ENCODE measurements at places on chromosomes 2 and 18.

DNA sequence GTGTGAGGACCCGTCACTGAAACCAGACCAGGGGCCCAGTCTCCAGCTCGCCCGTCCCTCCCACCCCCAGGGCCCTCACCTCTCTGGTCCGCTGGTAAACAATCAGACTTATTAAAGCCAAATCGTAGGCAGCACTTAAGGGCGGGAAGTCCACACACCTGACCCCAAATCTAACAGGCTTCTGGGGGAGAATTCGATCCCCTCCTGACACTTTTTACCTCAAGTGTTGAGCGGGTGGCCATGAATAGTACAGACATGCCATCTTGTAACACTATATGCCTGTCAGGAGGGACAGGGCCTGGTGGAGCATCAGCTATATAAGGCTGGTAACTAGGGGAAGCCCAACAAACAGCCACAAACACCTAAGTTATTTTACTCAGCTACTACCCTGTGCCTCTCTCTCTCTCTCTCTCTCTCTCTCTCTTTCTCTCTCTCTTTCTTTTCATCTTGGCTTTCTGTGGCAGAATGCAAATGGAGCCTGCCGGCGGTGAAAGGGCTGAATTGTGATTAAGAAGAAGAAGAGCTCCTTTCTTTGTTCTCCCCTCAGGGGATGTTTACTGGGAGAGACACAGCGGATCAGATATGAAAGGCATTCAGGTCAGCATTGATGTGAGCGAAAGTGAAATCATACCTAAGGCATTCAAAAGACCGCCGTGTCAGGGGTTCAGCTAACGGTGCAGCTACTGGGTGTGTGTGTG is 9.5 kb downstream of the ZEB2 start:
- DNase-seq = no peak

- DNase-seq = no peak
These were observed 6.2 kb downstream of the RHOB start for GRCh38 chr2:20453087-20453486.

DNA sequence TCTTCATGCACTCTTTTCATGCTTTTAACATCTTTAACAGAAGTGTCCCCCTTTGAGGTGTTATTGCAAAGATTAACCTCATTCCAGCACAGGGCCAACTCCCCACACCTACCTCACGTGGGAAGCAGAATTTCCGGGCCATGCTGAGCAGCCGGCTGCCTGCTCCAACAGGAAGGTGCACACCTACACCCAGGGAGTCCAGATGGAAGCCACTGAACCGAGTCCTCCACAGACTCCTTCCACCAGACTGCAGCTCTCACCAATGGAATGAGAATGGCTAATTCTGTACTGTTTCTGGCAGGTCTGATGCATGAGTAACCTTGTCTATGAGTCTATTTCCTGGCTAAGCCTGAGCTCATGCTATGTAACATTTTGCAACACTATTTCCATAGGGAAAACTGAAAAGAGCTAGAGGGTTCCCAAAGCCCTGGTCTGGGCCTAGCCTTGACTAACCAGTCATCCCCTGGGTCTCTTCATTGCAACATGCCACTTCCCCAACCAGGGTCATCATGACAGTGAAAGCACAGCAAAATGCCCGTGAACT is 11.0 kb downstream of the ERFE start:
- no peak for DNase-seq

GRCh38 chr2:60472041-60472440 is 81.4 kb downstream of the BCL11A start:
- no peak for DNase-seq

DNA sequence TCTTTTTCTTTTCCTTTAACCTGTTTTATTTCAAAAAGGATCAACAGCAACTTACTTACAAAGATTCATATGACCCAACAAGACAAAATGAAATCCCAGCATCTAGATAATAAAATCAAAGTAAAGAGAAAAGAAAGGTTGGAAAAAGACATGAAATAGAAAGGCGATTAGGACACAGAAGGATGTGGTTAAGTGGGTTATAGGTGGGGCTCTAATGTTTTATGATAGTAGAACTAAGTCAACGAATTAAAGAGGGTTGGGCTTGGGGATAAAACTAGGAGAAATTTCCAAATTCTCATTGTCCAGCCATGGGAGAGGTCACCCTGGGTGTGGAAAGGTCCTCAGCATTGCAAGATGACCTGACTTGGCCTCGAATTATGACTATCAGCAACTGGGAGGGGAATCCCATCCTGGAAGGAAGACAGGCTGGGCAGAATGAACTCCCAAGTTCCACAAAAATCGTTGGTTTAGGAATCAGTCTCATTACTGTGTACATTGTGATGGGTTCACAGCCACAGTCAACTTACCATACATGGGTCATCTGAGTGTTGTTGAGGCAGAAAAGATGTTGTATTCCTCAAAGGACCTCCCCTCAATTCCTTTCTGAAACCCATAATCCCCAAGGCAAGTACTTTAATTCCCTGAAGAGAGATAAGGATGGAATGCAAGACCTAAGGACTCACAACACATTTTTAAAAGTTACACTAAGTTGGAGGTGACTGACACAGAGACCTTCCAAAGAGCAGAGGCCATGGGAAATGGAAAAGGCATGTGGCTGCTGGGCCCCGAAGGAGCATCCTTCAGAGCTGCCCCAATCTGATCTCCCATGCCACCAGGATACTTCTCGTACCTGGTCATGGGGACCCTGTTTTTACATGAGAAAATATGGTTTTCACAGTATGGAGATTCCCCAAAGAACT is 167.6 kb downstream of the UXS1 start:
- DNase-seq = no peak

GRCh38 chr2:208025814-208026184 is 472 bp upstream of the PLEKHM3 start:
- no peak for DNase-seq

DNA sequence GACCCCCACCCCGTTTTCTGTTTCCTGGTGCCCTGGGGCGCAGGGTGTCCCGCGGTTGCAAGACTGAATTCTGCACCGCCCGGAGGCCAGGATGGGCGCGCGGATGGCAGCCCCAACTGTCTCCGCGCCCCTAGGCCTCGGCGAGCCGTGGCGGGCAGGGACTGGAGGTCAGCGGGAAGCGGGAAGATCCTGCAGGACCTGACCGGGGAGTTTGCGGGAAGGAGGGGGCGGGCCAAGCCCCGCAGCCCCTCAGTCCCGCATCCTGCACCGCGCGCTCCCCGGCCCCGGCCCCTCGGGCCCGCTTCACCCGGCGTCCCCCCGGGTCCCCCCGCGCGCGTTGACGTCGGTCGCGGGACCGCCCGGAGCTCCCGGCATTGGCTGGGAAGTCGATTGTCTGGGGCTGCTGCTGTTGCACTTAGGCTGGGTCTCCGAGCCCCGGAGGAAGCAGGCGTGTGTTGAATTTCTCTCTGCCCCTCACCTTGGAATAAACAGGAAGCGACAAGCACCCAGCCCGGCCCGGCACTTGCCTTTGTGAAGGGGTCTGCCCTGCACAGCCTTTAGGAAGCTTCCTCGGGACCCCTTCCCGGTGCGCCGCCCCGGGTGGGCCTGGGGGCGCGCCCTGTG is at the start of gene LDLRAD4:
Gene LDLRAD4, plus strand, starts transcription at position 393 of the 624 bp plus-strand sequence.
- DNase-seq = no peak

GRCh38 chr2:37250869-37251740 is 19.6 kb downstream of the NDUFAF7 start:
- DNase-seq = no peak

DNA sequence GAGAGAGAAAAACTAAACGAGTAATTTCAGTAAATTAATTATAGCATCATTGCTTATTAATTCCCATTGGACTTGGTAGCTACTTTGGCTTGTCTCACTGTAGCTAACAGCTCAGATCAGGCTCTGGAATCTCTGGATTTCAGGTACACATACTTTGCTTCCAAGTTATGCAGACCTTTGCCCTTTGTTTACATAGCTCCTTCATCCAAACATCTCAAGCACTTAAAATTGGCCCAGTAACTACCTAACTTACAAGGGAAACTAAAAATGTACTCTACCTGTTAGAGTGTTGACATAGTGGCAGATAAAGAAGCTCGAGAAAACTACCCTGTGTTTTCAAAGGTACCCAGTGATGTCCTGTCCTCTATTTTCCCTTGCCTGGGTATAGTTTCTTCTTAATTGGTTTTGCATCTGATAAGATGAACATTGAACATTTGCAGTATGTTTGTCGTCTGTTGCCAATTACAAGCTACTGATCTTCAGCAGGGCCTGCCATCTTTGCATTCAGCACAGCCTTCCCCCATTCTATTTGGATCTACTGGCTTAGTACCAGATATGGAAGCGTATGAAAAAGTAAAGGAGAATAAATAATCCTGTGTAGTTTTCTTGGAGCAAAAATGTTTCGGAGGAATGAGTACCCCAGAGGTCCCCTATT is 601.5 kb upstream of the FANCL start:
- no peak for DNase-seq

- DNase-seq = no peak
These were observed 230.0 kb downstream of the NCKAP5 start for GRCh38 chr2:133338224-133338623.

DNA sequence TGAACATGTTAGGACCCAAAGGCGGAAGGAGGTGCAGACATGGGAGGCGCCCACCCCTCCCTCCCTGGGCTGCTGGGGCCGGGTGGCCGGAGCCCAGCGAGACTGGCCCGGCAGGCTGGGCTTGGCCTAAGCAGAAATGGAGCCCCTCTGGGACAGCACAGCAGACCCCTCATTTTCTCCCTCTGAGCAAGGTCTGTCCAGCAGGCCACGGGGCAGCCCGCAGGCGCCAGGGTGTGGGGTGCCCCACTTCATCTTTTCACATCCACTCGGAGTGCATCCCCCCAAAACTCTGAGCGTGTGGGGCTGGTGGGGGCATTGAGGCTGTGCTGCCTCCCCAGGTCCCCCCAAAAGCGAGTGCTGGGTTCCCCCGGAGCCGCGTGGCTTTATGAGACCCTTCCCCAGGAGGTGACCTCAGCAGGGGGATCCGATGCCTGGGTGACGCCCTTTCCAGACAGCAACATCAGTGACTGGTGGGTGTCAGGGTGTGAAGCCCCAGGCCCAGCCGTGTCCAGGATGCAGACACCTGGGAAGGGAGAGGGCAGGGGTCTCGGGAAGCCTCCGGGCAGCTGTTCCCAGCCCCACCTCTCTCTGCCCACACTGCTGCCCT is 36.7 kb upstream of the GPC1 start:
- DNase-seq = no peak

- DNase-seq = no peak
These were observed 29.1 kb upstream of the RNU4ATAC start for GRCh38 chr2:121501554-121501953.

GRCh38 chr18:32295604-32296003 is 105.8 kb downstream of the MEP1B start:
- no peak for DNase-seq

DNA sequence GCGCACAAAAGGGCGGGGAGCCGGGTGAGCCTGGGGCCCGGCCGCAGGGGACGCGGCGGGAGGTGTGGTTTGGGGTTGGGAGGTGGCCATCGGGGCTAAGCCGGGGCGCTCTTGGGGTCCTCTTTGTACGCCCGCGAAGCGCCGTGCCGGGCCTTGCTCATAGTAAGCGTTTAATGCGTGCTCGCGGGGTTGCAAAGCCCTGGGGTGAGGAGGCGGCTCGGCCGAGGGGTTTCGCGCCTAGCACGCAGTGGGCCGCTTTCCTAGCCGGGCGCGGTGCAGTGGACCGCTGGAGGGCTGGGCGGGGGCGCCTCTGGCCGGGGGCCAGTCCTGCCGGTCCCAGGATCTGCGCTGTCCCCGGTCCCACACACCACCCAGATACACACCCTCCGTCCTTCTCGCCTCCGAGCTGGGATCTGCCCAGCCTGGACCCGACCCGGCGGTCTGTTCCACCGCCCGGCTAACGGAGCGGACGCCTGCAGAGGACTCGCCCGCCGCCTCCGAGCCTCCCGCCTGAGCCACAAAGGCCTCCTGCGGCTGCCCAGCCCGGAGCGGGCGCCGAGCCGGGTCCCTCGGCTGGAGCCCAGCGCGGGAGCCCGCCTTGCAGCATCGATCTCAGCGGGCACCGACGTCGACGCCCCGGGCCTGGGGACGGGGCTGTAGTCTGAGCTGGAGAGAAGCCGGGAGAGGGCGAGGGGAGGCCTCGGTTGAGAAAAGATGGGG is 564 bp downstream of the DPYSL5 start:
- no peak for DNase-seq

DNA sequence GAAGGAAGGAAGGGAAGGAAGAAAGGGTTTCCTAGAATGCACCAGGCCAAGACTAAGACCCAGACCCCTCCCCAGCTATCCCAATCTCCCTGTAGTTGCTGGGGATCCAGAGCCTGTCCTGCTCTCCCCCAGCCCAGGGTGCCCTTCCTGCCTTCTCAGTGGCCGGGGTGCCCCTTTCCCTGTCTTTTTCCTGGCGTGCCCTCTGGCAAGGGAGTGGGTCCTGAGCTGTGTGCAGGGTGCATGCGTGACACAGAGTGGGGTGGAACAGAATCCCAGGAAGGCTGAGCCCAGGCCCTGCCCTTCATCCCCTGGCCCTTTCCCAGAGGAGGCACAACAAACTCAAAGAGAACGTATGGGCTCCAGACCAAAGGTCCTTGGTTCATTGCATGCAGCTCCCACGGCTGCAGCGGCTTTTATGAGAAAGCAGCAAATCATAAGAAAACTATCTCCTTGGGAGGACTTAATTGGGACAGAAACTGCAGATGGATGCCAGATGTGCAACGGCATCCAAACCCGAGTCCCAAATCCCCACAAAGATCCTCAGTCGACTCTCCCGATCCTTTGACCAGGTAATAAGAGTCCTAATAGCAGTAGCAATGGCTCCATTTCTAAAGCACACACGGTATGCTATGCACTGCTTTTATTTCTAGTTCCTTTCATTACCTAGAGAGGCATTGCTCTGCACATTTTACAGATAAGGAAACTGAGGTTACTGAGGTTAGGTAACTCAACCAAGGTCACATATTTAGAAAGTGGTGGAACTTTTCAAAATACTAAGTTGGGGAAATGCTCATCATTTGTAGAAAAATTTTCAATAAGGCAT is 12.7 kb upstream of the ARID5A start:
- DNase-seq = no peak

DNA sequence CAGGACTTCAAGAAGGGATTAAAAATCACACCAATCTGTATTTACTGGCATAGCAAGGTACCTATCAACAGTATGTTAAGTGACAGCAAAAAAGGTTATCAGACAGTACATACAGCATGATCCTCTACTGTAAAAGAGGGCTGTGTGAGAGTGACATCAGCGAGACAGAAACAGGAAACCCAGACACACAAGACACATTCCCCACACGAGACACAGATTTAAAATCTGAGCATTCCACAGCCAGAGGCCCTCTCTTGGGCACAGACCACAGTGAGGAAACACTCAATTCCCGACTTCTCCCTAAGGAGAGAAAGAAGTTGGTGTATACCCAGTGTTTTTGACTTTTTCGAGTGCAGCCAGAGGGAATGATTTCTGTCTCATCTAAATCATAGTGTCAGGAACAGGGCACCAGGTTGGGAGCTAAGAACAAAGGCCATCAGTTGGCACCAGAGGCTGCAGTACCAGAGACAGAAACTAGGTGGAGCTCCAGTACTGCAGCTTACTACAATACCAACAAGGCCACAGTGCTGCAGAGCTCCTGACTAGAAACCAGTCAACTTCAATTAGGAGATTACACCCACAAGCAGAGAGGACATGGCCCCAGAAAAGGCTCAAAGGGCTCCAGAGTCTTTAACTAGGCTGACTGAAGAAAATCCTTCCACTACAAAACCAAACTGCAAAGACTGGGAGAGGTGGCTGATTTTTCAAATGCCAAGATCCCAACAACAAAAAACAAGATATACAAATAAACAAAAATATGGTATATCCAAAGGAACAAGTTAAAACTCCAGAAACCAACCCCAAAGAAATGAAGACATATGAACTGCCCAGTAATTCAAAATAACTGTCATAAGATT is 41.0 kb downstream of the UNC50 start:
- no peak for DNase-seq
